NCI-H1436 treated with DMSO at 0.1 percent for 48 hours (cell line): ENCODE measurements at places on chromosomes 6 and 20.

- no peak for DNase-seq
Observed at GRCh38 chr6:139779988-139780774, 405.7 kb upstream of the CITED2 start.

GRCh38 chr6:18400831-18401446 is 13.8 kb downstream of the RNF144B start:
- DNase-seq: no peak

GRCh38 chr20:12723811-12724210 is 285.0 kb upstream of the SPTLC3 start:
- DNase-seq: no peak

DNA sequence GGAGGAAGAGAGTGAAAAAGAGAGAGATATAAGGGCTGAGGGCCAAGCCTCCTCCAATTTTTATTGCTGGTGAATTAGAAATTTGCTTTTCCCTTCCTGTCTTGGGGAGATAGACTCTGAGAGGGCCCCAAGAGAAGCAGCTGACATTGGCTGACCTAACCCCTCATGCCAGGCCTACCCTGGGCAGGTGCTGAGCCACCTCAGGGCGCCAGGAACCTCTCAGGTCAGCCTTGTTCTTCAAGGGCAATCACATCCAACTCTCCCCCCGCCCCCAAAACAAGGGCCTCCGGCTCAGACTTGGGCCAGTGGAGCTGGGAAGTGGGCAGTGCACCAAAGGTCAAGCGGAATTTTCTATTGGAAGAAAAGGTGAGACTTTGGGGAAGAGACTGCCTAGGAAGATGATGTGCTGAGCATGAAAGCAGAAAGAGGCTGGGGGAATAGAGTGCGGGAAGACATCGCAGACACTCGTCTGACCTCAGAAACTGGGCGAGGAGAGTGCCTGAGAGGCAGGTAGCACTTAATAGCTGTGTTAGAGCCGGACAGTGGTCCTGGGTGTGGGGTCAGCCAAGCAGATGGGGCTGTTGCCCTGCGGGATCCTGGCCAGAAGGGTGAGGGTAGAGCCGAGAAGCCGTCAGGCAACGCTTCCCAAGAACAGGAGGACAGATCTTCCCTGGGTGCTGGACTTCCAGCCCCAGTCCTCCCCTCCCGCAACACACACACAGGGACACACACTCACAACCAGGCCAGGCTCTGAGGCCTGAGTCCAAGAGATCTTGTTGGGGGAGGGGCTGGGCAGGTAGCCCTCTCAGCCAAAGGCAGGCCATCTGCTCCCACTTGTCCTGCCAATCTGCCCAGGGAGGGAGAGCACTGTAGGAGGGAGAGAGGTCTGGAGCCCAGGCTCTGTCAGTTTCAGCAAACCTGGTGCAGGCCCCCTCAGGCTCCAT is 3.7 kb upstream of the FASTKD5 start:
- no peak for DNase-seq

DNA sequence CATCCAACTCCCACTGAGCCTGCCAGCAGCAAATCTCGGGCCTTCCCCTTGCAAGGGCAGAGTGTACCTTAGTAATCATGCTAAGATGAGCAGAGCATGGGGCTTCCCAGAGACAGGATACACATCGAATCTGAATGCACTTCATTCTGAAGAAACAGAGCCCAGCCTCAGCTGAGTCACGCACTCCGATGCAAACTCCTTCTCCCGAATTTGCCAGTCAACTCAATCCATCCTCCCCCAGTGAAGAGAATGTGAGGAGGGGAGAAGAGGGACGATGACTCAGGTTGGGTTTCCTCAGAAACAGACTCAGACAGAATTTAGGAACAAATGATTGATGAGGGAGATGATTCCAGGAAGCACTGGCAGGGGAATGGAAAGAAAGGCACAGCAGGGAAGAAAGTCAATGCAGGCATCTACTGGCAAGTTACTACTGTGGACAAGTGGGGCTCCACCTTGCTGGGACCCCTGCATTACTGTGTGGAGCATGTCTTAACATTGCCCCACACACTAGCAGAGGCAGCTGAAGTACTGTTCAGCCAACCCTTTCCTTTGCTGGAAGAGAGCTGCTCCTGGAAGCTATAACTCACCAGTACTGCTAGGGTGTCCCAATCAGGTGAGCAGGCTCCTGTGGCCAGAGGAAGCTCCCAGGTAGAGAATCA is 251.6 kb downstream of the ADGB start:
- no peak for DNase-seq

DNA sequence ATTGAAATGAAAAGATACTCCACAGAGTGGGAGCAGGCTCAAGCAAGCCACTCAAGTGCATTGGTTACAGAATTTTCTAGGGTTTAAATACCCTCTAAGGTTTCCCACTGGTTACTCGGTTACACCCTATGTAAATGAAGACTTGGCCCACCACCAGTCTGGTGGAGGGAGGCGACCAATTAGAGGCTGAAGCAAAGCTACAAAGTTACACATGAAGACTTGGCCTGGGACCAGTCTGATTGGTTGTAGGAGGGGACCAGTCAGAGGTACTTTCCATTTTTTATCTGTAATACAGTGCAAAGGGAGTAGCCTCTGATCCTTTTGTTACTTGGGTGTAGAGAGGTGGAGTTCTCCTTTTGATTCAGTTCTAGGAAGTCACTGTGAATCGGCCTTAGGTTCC is 7.6 kb downstream of the SRSF12 start:
- no peak for DNase-seq

DNA sequence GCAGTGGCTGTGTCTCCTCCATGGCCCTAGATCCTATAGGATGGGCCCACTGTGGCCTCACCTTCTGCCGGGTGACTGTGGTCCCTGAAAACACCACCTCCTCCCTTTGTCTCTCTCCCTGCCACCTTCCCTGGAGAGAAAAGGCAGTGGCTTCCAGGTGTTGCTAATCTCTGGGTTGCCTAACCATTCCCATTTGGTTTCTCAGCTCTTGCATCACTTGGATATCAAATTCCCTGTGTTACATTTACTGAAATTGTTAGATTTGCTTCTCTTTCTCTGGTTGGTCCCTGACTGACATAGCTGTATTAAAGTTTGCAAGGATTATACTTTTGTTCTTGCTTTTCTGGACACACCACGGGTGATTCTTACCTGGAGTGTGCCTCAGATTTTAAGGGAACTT is 9.3 kb upstream of the ZFP64 start:
- DNase-seq: no peak

- no peak for DNase-seq
Observed at GRCh38 chr20:1391640-1392442, 1.0 kb downstream of the FKBP1A start.

DNA sequence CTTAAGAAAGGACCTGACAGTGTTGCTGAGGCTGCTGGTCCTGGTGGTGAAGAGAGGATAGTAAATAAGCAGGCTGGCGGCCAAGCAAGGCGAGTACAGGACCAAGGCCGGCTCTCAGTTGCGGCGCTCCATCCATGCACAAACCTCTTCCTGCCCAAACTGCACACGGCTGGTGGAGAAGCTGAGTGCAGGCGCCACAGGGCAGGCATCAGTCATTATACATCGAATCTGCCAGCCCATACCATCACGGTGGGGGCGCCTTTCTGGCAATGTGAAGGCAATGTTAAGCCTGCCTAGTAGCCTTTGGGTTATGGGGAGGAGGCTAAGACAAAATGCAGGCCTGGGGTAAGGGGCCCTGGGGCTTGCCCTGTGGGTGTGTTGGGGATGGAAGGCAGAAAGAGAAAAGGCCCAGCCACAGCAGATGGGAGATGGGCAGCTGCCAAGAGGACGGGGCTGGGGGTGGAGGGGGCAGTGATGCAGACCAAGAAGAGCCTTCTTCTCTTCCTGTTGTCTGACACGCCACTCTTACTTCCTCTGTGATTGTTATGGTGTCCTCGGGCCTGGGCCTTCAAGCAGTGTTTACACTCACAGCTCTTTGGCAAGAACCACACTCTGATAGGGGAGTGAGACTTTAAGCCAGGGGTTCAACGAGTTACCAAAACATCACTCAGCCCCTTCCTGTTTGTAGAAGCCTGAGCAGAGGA is 20.3 kb upstream of the KCNK16 start:
- no peak for DNase-seq

DNA sequence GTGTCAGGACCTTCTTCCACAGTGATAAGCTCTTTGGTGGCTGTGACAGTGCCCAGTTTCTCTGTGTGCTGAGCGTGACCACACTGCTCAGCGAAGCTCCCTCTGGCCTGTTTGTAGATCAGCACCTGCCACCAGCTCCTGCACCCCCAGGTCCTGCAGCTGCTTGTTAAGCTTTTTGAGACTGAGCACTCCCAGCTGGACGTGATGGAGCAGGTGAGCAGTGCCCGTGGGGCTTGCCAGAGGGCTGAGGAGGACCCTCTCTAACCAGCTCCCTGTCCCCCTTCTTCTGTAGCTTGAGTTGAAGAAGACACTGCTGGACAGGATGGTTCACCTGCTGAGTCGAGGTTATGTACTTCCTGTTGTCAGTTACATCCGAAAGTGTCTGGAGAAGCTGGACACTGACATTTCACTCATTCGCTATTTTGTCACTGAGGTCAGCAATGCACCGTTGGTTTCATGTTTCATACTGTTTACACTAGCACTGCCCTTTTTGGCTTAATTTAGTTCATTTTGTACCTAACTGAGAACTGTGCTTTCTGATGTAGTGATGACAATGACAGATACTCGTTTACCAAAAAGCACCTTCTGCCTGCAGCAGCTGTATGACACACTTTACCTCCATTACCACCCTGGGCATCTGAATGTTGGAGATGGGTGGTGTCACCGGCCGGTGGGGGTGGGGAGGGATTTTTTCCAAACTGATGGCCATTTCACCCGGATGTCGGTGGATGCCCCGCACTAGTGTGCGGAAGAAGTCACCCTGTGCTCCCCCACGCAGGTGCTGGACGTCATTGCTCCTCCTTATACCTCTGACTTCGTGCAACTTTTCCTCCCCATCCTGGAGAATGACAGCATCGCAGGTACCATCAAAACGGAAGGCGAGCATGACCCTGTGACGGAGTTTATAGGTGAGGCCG is 12.5 kb downstream of the NELFCD start:
- no peak for DNase-seq

DNA sequence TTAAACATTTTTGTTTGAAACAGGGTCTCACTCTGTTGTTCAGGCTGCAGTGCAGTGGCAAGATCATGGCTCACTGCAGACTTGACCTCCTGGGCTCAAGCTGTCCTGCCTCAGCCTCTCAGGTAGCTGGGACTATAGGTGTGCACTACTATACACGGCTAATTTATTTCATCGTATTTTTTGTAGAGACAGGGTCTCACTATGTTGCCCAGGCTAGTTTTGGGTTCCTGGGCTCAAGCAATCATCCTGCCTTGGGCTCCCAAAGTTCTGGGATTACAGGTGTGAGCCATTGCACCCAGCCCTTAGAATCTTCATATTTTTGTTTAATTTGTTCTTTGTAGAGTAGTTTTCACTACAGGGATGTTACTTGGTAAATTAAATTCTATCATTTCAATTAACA is 67.1 kb downstream of the SGK1 start:
- DNase-seq: no peak

GRCh38 chr20:44296011-44296410 is 15.0 kb downstream of the FITM2 start:
- DNase-seq: no peak

GRCh38 chr6:44868910-44869309 is 459.2 kb upstream of the RUNX2 start:
- no peak for DNase-seq

DNA sequence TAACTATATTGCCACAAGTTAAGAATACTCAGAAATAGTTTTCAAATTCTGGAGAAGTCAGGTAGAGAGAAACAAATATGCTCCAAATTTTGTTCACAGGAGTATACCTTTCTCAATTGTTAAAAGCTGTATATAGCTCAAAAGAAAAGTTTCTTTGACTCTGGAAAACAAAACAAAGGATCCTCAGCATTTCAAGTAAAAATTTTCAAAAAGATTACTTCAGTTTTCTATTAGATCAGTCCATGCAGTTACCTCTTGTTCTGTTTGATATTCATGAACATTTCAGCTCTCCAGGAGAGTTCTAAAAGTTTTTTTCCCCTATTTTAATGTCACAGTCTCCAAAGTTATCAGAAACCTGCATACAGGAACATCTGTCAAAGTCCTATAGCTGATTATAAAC is 30.4 kb upstream of the ENTPD6 start:
- DNase-seq: no peak

DNA sequence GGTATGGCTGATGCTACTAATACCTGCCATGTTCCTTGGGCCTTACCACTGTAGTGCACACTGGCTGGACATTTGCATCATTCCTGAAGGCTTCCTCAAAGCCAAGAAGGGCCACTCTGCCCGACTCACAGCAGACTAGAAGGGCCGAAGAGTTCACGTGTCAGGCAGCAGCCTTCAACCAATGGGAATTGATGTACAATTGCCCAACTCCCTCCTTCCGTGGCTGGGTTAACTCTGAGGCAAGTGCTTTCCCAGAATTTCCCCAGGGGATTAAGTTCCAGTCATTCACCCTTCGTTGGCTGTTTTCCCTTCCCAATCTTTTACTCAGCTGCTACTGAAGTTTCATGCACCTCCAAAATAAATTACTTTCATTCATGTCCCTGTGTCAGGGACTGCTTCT is 29.8 kb downstream of the PSMB9 start:
- no peak for DNase-seq

DNA sequence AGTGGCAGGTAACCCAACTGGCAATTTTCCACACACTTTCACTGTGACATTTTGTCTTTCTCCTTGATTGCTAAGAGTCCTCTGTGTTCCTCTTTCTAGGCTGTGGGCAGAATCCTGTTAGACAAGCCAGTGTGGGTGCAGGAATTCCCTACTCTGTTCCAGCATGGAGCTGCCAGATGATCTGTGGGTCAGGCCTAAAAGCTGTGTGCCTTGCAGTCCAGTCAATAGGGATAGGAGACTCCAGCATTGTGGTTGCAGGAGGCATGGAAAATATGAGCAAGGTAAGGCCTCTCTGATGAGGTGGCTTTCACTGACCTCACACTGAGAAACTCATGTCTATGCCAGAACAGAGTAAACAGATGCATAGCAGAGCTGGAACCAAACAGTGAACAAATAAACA is 5.1 kb downstream of the ACAT2 start:
- no peak for DNase-seq

GRCh38 chr20:37397076-37397953 is 51.4 kb downstream of the SRC start:
- no peak for DNase-seq
